KG1 (cell line): ENCODE measurements at places on chromosomes 1 and 21.

GRCh38 chr1:208225954-208226937 is 17.9 kb downstream of the PLXNA2 start:
- no peak for DNase-seq

GRCh38 chr1:29498126-29499103 is 262.1 kb downstream of the PTPRU start:
- no peak for DNase-seq

DNA sequence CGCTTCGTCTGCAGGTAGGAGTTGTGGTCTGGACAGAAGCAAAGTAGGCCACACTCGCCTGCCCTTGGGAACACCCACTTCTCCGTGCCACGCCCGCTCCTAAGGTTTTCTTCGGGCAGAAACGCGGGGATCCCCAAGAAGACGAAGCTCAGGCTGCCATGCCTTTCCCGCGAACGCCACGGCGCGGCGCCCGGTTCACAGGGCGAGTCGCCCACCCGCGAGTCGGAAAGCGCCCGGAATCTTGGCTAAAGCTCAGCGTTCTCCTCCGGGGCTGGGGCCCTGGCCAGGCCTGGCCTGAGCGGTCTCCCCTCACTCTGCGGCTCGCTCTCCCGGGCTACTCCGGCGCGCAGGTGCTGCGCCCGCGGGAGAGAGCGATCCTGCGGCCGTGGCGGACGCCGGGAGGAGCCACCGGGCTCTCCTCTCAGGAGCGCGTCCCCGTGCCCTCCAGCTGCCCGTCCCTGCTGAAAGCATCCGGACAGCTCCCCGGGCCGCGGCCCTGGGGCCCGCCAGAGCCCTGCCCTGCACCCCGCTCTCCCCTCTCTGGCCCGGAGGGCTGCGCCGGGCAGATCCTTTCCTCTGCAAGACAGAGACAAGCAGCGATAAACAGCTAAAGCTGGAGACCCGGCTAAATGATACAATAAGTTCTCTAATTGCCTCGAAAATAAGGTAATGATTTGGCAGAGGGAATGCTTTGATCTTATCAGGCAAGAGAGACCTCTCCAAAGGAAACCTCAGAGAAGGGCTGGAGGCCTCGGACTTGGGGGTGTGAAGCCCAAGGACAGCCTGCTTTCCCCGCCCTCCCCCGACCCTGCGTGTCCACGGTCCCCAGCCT is 6.7 kb upstream of the WNT2B start:
- DNase-seq: peak; percentile 39

- peak; percentile 34 for DNase-seq
Measured at GRCh38 chr1:45205011-45205909, 1.1 kb downstream of the ZSWIM5 start.

GRCh38 chr21:38095220-38095619 is 161.6 kb upstream of the KCNJ15 start:
- no peak for DNase-seq

DNA sequence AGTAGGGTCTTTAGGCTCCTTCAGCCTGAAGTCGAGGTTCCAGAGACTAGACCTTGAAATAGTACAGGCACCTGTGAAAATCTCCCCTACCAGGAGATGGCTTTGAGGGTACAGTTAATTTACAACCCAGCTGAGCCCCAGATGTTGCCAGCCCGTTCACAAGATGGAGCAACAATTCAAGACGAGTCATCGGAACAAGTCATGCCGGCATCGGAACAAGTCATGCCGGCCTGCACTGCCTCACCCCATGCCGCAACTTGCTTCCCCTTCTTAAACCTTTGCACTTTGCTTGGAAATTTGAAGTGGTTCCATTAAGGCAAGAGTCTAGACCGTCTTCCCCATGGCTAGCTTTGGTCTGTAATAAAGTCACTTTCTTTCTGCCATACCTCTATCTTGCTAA is 16.0 kb downstream of the HHAT start:
- no peak for DNase-seq

- no peak for DNase-seq
Measured at GRCh38 chr1:115456441-115456961, 118.5 kb upstream of the NGF start.

- no peak for DNase-seq
Measured at GRCh38 chr1:9822897-9823692, 670 bp downstream of the CLSTN1 start.

DNA sequence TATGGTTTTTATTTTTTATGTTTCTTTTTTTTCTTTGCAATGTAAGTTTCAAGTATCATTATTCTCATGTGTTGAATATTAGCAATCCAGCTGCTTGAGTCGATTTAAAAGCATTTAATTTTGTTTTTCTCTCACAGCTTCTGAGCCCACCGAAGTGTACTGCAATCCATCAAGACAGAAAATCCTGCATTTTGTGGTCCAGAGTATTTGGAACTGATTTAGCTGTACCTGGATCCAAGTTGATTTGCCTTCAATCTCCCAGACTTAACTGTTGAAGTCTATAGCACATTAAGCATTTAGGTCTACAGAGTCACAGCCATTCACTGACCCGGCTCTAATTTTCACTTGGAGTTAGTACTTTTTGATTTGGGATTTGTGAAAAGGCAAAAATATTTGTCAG is 622.9 kb upstream of the ADAMTS5 start:
- no peak for DNase-seq

- peak; percentile 7 for DNase-seq
Measured at GRCh38 chr1:6783221-6783620, 2.0 kb upstream of the CAMTA1 start.

DNA sequence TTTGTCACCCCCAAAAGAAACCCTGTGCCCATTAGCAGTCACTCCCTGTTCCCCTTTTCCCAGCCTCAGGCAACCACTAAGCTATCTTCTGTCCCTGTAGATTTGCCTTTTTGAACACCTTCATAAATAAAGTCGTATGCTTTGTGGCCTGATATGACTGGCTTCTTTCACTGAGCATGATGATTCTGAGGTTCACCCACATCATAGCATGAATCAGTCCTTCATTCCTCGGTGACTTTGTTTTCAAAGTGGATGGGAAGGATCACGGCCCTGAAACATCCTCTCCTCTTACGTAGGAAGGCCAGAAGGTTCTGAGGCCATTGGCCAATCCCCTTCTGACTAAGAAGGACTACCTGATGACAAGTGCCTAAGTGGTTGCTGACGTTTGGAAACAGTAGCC is 39.1 kb downstream of the NIPAL3 start:
- DNase-seq: no peak

DNA sequence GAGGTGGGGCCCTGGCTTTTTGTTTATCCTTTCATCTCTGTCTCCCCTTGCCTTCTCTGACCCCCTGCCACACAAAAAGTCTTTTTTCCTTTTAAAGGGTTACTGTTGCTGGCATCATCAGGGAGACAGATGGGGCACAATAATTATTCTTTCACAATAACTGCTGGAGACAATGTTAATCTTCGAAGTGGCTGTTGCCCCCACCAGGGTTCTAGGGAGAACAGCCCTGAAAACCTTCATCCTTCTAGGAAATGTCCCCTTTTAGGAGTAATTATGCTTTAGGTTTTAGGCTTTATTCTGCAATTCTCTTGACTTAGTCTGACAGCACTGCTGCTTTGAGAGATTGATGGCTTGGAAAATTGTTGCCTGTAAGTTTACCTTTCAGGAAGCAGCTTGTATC is 150.0 kb downstream of the NOS1AP start:
- no peak for DNase-seq

- no peak for DNase-seq
Measured at GRCh38 chr1:32972814-32973428, 8.3 kb upstream of the RNF19B start.

DNA sequence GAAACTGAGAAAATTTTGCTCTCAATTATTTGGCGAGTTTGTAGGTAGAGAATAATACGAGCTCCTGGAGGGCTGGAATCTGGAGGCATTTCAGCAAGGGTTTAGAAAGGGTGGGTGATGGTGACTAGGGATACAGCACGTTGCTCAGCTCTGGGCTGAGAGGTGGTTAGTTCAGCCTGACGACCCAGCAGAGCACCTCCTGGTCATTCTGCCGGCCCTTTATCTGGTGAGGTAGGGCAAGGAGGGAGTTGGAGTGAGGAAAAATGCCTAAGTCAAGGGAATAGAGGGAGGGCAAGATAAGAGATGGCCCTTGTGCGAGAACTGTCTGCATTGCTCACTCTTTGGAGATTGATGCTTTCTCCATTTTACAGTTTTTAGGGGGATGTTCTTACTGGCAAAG is 19.1 kb downstream of the GALNT2 start:
- DNase-seq: no peak

GRCh38 chr1:59669752-59670312 is 144.9 kb upstream of the HOOK1 start:
- no peak for DNase-seq

- DNase-seq: no peak
Measured at GRCh38 chr1:24946861-24947658, 17.0 kb upstream of the RUNX3 start.

GRCh38 chr21:21045518-21045917 is 47.3 kb downstream of the NCAM2 start:
- DNase-seq: no peak

DNA sequence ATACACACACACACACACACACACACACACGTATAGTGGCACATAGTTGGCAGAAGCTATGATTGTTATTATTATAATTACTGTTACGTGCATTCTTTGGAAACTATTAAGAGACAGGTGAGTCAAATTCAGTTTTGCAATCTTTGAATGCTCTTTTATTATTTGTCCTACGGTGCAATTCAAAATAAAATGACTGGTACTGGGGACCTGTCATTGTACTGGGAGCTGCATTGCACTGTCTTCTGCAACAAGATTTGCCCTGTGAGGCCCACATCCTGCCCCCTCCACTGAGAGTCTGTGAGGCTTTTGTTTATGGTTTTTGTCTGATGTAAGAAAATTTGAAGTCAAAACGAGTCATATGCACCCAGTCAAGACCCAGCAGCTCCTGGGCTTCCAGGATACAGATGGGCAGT is 1.9 kb downstream of the LY9 start:
- no peak for DNase-seq

DNA sequence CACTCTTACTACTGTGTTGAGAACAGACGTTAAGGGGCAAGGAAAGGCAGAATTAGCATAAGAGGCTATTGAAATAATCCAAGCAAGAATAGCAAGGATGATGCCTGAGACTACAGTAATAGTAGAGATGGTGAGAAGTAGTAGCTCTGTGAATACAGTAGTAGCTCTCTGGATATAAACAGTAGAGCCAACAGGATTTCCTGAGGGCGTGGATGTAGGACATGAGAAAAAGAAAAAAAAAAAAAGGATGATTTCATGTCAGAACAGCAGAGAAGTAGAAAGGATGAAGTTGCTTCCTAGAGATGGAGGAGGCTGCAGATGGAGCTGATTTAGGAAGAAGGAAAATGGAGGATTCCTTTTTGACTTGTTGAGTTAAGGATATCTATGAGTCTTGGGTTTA is 112.3 kb downstream of the OMA1 start:
- no peak for DNase-seq

GRCh38 chr1:216045400-216045799 is 377.8 kb downstream of the USH2A start:
- no peak for DNase-seq

DNA sequence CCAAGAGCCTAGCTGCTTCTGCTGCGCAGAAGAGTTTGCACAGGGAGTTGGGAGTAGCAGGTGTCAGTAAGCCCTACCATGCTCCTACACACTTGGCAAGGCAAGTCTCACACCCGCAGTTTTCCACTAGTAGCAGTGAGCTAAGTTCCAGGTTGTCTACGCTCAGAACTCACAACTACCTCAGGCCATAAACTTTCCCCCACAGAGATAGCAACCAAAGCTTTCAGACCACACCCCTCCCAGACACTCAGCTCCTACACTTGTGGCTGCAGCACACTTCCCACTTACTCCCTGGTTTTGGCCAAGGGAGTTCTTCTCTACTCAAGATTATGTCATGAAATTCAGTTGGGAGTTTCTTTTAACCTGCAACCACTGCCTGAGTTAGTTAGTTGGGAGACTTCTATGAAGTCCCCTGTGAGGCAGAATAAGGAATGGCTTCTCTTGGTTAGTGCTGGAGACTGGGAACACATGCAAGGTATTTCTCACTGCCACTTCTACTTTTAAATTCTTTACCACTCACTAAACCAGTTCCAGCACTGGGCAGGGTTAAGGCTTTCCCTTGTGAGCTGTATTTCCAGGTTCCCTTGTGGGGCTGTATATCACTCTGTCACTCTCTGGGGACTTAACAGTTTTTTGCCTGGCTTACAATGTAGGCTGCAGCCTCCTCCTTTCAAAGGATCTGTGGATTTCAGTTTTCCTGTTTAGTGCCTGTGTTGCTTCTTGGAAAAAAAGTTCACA is 18.3 kb upstream of the MAB21L3 start:
- DNase-seq: no peak

DNA sequence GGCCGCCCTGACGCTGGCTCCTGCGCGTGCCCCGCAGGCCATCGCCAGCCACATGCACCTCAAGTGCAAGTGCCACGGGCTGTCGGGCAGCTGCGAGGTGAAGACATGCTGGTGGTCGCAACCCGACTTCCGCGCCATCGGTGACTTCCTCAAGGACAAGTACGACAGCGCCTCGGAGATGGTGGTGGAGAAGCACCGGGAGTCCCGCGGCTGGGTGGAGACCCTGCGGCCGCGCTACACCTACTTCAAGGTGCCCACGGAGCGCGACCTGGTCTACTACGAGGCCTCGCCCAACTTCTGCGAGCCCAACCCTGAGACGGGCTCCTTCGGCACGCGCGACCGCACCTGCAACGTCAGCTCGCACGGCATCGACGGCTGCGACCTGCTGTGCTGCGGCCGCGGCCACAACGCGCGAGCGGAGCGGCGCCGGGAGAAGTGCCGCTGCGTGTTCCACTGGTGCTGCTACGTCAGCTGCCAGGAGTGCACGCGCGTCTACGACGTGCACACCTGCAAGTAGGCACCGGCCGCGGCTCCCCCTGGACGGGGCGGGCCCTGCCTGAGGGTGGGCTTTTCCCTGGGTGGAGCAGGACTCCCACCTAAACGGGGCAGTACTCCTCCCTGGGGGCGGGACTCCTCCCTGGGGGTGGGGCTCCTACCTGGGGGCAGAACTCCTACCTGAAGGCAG is 23.4 kb upstream of the ARF1 start:
- DNase-seq: no peak

DNA sequence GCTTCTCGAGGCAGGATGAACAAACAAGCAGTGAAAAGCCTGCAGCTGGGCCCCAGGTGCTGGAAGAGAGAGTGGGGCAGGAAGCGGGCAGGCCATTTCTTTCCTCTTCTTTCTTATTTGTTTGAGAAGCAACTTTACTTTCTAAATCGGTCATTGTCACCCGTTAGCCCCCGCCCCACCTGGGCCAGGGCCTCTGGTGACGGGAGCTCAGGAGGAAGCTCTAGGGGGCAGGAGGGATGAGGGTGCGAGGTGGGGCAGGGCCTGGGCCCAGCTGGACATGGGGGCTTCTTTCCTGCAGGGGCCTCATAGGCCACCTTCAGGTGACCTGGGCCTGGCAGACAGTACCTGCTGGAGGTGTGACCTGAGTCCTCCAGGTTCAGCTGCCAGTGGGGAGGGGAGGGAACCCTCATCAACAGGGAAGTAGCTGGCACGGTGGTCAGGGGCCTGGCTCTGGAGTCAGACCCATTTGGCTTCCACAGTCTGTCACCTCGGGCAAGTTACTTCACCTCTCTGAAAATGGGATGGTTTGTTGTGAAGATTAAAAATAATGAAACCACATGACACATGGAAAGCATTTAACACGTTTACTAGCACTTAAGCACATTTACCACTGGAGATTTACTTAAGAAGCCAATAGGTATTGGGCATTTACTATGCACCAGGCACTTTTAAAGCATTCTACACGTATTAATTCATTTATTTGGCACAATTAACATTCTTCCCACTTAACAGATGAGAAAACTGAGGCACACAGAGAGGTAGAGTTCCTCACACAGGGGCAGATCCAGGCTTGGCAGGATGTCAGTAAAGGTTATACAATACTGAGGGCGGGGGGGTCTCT is 54.1 kb upstream of the ID3 start:
- DNase-seq: no peak
